GM12891 (cell line): ENCODE measurements at places on chromosomes 7 and 10.

DNA sequence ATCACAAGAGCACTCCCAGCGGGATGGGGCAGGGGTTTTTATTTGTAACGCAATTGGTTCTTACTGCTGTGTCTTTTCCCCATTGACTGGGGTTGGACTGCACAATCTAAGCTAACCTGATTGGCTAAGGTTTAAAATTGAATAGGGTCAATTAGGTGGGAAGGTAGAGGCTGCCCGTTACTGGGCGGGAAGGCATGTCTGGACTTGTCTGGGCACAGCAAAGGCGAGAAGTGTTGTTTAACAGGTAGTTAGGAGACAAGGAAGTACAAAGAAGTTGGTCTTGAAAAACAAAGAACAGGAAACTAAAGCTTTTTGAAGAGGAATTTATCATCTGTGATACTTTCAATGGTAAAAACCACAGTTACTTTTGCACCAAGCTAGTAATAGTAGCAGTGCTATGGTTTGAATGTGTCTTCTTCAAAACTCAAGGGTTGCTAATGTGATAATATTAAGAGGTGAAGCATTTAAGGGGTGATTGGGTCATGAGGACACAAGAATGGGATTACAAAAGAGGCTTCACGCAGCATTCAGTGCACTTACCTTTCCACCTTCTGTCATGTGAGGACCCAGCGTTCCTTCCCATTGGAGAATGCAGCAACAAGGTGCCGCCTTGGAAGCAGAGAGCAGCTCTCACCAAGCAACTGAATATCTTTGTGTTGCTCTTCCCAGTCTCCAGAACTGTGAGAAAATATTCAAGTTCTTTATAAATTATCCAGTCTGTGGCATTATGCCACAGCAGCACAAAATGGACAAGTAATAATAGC lies 875.5 kb upstream of the SORCS1 start:
- no peak for DNase-seq

GRCh38 chr7:151339651-151340382 lies 1.8 kb upstream of the NUB1 start:
- no peak for DNase-seq

- DNase-seq: no peak
Measured at GRCh38 chr10:22366435-22366703, 21.1 kb downstream of the SPAG6 start.

DNA sequence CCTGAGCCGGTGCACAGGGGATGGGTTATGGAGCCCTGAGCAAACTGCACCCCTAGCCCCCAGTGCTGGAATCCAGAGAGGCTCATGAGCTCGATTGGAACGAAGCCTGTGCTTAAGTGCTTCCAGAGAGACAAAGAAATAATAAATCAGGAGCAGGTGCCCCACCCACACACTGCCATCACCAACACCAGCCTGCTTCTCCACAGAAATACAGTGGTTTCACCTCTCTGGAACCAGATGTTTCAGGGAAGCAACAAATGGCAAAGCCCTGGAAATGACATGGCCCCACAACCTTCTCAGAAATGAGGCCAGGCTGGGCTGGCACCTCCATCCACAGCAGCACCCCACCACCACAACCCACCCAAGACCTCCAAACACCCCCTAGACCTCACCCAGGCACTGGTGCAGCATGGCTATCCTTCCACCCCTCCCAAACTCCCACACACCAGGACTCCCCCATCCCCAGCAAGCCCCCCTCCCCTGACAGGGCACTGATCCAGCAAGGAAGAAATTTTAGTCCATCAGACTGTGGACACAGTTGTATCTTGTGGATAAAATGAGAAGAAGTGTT lies 4.1 kb upstream of the SLC18A3 start:
- DNase-seq: no peak

DNA sequence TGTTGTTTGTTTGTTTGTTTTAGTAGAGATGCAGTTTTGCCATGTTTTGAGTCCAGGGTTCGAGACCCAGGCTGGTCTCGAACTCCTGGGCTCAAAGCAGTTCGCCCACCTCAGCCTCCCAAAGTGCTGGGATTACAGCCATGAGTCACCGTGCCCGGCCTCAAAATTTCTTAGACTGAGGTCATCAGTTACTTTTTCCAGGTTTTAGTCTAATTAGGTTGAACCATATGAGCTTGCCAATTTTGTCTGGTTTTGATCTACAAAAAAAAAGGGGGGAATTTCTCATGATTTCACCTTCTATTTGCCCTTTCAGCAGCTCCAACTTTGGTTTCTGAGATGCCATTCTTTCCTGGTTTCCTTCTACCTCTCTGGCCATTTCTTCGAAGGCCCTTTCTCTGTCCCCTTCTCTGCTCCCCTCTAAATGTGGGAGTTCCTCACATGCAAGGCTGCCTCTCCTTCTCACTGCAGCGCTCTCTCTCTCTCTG lies 5.5 kb downstream of the CUEDC2 start:
- no peak for DNase-seq

- DNase-seq: no peak
Measured at GRCh38 chr7:110356438-110356837, 734.5 kb upstream of the LRRN3 start.

DNA sequence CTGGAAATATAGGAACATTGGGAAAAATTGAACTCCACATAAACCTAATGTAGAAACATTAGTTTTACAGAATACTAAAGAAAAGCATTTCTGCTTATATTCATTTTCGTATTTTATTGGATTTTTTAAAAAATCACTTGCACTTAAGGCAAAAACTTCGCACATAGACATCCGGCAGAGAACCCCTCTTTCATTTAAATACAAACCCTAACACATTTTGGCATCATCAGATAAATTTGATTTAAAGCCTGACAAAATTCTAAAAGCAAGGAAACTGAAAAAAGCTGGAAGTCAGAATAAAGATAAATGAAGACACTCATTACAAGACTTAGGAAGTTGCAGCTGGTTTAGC lies 396 bp upstream of the EXOC4 start:
- no peak for DNase-seq

DNA sequence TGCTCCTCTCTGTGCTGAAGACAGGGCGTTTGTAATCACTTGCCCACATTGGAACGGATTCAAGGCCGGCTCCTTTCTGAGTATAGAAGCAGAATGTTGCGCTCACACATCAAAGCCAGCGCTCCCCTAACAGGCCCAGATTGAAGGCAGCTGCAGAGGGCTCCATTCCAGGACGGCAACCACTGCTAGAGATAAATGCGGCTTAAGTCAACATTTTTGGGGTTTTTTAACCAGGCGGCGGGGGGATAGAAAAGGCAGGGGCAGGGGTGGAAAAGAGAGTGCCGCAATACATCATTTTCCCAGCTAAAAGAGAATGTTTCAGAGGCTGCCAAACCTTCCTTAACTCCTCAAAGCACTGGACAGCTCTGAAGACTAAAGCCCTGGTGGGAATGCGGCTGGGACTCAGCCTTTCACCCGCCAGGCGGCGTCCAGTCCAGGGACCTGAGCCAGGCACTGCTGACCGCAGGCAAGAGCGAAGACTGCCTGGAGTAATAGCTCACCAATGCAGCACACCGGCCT lies 189.6 kb downstream of the TNS3 start:
- no peak for DNase-seq

GRCh38 chr10:35949811-35950211 lies 307.7 kb upstream of the FZD8 start:
- no peak for DNase-seq

- DNase-seq: no peak
Measured at GRCh38 chr7:5854738-5855137, 25.9 kb upstream of the OCM start.

GRCh38 chr7:106514881-106515280 lies 146.1 kb downstream of the CCDC71L start:
- DNase-seq: no peak

- no peak for DNase-seq
Measured at GRCh38 chr10:5076615-5077014, 17.6 kb upstream of the AKR1C3 start.

GRCh38 chr7:47535704-47536628 lies 45.9 kb downstream of the TNS3 start:
- no peak for DNase-seq
